Ascending aorta (tissue), 2 donors: ENCODE measurements at places on chromosomes 6 and 20. TPM values are rescaled to one million over a fixed set of nuclear protein-coding genes. Genes with fewer than 3 reads are reported as not detected.

Gene BCL2L1
- total RNA-seq: 200 TPM

Gene TRIM40
- not detected for total RNA-seq

GRCh38 chr6:94751641-94752329, 825.5 kb upstream of the MANEA start:
- no peaks in the 10 kb centered on the region for H3K36me3 ChIP-seq
- no peak overlapping the region for H3K4me3 ChIP-seq
- H3K4me1 ChIP-seq: no peaks in the 10 kb centered on the region
- H3K27me3 ChIP-seq: no peaks in the 10 kb centered on the region
- DNase-seq: no peak

GRCh38 chr6:15524861-15525401, 137.9 kb downstream of the DTNBP1 start:
- H3K4me1 ChIP-seq: no peaks in the 10 kb centered on the region
- H3K4me3 ChIP-seq: no peak overlapping the region
- DNase-seq: no peak
- H3K36me3 ChIP-seq: peaks cover 22% of the 10 kb centered on the region

- H3K4me1 ChIP-seq: no peaks in the 10 kb centered on the region
- H3K36me3 ChIP-seq: no peaks in the 10 kb centered on the region
- H3K27me3 ChIP-seq: peaks cover 3% of the 10 kb centered on the region
- no peak overlapping the region for H3K27ac ChIP-seq
- no peak for DNase-seq
Observed at GRCh38 chr20:63843222-63843621, 12.2 kb upstream of the ZBTB46 start.

DNA sequence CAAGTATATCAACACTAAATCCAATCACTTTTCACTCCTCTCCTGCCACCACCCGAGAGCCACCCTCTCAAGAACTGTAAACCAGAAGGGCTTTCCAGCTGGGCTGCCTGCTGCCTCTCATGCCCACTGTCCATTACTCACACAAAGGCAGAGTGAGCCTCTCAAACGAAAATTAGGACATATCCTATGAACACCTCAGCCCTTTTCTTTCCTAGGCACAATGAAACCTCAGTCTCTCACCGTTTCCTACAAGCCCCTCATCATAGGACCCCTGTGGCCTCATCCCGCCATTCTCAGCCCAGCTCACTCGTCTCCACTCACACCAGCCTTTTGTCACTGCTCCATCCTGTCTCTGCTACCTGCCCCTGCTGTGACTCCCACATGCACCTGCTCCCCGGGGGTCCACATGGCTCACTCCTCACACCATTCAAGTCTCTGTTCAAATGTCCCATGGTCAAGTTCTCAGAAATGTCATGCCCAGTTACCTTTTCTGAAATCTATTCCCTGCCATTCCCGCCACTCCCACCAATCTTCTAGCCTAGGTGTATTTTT, 7.4 kb downstream of the HLA-F start:
- no peak overlapping the region for H3K4me3 ChIP-seq
- H3K36me3 ChIP-seq: peaks cover 9% of the 10 kb centered on the region
- DNase-seq: no peak
- no peaks in the 10 kb centered on the region for H3K27me3 ChIP-seq
- no peak overlapping the region for H3K27ac ChIP-seq
- H3K4me1 ChIP-seq: no peaks in the 10 kb centered on the region
